ENCODE measurements at places on chromosomes 2 and 18.

GRCh38 chr2:54353216-54353615 lies 97.2 kb upstream of the TSPYL6 start:
- no peak for DNase-seq

DNA sequence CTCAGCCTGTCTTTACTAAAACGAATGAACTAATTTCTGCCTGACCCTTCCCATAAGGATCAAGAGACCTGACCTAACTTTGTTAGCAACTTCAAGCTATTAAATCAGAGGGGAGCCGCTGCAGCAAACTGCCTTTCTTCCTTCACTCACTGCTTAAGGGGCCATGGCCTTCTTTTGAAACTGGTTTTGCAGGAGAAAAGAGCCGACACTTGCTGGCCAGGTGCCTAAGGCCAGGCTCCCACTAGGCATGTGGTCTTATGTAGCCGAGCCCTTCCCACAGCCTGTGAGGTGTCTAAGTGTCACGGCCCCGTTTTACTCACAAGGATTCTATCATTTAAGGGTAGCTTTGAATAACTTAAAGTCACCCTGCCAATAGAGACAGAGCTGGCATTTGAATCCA lies 130.8 kb downstream of the ZNF236 start:
- DNase-seq: no peak

GRCh38 chr2:101942851-101943250 lies 48.9 kb upstream of the IL1R2 start:
- DNase-seq: no peak

DNA sequence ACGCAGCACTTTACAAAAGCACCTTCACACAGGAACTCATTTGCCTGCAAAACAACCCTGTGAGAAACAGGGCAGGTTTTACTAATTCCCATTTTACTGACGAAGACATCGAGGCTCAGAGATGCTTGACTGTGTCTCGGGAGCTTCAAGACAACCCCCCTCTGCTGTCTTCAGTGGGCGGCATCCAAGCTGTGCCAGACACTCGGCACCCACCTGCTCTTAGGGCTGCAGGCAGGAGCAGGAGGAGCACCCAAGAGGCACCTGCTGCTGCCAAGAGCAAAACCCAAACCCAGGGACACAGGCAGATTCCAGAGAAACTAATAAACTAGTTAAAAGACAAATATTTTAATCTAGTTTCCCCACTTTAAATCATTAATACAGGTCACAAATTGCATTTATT lies 67.9 kb downstream of the PPP4R1 start:
- no peak for DNase-seq

DNA sequence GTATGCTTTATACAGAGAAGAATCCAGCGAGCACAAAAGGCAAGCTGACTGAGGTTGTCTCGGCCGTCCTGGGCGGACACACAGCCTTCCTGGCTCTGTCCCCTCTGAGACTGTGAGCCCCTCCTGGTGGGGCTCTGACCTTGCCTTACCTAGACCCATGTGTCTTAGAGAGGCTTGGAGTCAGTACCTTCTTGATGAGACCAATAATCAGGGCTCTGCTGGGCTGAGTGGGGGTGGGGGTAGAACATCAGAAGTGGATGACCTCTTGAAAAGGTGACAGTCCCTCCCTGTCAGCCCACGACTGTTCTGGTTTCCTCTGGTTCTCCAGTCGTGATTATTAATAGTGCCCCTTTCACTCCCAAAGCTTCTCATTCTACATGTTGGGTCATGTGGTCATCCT lies 31.2 kb downstream of the TWIST2 start:
- DNase-seq: no peak

Data from fibroblast of skin of scalp (primary cell).